ENCODE measurements at places on chromosomes 7 and 10.

GRCh38 chr7:98196706-98197605 is 14.3 kb upstream of the BHLHA15 start:
- DNase-seq: no peak

DNA sequence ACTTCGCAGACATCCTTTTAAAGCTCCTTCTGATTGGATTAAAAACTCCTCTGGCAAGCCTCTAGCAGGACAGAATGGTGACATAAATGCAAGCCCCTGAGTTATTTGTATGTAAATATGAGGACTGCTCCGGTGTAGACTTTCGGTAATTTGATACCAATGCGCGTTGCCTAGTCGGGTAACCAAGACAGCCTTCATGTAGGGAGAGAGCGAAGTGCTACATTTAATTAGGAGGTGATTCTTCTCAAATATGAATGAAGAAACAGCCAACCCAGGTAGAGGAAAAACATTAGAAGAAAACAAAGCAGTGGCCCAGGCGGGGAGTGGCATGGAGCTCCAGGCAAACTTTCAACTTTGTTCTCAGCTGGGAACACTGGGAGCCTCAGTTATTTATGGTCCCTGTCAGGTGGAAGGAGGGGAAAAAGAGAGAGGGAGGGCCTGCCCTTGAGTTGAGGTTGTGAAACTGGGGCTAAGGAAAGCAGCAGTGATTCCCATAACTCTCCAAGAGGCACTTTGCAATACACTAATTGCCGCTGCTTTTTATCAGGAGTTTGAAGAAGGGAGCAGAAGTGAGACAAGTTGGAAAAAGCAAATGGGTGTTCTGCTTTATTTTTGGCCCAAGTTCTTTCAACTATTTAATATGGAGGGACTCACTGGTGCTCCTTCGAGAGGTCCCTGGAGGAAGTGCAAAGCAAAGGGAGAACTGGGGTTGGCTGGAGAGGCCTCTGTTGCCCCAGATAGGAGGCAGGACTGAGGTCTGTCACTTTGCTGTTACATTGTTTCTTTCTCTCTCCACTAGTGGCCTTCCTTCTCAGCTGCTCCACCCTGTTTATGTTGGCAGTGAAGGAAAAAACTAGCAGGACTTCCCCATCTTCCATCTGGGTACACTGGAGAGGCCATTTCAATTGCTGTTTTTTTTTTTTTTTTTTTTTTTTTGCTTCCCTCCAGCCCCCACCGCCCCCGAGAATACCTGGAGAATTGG is 234.6 kb upstream of the CCDC6 start:
- DNase-seq: no peak

- DNase-seq: no peak
Observed at GRCh38 chr10:10782603-10783002, 235.1 kb upstream of the CELF2 start.

DNA sequence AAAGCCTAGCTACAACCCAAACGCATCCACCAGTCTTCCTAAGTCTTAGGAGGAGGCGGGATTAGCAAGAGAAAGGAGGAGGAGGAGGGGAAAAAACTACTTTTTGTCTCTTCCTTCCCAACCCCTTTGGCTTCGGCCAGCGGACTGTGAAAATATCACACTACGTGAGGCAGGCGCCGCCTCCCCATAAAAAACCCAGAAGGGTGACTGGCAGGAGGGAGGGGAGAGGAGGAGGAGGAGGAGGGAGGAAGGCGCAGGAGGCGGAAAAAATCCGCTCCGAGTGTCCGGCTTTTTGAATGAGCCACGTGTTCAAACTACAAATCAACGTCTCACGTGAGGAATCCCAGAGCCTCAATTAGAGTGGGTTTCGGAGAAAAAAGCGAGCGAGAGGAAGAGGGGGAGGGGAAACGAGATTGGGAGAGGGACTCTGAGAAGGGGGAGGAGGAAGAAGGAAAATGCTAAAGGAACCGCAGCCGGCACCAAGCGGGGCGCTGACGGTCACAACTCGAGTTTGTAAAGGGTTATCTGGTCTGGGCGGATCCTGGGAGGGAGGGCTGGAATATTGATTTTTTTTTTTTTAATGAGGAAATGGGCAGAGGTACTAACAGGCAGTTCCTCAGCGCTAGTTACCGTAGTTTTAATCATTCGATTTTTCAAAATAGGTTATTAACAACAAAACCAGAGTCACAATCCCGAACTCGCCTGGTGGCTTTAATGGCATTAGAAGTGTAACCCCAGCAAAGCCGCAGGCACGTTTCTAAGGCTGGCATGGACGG is at the start of gene IGF2BP3:
Gene IGF2BP3, minus strand, starts transcription at position 162 of the 776 bp plus-strand sequence. CDS start 381 bp downstream, outside the sequence.
- DNase-seq: no peak

DNA sequence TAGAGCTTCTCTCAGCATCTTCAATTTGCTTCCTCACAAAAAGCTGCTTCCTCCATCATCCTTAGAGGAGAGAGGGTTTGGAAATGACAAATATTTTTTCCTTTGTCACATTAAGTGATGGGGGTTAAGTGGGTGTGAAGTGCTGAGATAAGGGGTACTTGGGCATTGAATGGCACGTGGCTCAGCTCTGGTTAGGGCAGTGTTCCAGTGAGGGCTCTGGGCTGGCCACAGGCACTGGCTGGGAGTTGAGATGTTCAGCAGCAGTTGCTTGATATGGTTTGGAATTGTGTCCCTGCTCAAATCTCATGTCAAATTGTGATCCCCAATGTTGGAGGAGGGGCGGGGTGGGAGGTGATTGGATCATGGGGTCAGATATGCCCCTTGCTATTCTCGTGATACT is 33.7 kb upstream of the CHCHD3 start:
- DNase-seq: no peak

DNA sequence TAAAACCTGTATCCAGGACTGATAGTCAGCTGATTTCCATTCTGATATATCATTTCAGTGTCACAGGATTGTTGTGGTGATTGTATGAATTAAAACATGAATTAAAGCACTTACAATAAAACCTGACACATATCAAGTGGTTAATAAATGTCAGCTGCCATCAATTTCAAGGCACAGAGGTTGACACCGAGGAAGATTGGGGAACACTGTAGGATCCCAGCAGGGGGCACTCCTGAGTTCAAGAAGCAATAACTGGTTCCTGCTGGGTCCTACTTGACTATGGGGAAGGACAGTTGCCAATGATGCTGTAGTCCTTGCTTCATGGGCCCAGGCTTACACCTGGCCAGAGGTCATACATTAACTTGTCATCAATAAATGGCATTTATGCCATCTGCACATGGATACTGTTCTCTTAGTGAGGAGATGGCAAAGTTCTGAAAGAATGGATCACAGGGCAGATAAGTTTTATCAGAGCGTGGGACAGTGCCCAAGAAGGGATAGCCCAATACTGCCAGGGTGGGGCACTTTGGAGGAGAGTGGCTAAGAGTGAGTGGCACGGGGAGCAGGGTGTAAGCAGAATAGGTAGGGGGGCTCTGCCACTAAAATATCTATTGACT is 24.1 kb downstream of the FZD1 start:
- DNase-seq: no peak

DNA sequence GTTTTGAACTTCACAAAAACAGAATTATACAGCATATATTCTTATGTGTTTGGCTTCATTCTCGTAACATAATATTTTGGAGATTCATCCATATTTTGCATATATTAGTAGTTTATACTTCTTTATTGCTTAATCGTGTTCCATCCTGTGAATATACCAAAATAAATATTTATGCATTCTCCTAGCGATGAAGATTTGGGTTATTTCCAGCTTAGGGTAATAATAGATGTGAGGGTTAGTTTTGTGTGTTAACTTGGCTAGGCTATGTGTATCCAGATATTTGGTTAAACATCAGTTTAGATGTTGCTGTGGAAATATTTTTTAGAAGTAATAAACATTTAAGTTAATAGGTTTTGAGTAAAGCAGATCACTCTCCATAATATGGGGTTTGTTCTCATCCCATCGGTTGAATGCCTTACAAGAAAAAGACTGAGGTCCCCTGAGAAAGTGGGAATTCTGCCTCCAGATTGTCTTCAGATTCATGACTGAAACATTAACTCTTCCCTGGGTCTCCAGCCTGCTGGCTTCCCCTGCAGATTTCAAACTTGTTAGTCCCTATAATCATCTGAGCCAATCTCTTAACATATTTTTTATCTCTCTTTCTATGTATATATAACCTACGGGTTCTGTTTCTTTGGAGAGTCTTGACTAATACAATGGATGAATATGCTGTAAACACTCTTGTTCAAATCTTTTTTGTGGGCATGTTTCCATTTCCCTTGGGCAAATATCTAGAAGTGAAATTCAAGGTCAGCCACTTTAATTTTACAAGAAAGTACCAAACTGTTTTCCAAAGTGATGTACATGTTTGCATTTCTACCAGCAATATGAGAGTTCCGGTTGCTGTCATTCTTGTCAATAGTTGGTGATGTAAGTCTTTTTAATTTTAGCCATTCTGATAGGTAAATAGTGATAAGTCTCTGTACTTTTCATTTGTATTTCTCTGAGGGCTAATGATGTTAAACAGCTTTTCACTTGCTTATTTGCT is 48.7 kb downstream of the PDK4 start:
- DNase-seq: no peak

DNA sequence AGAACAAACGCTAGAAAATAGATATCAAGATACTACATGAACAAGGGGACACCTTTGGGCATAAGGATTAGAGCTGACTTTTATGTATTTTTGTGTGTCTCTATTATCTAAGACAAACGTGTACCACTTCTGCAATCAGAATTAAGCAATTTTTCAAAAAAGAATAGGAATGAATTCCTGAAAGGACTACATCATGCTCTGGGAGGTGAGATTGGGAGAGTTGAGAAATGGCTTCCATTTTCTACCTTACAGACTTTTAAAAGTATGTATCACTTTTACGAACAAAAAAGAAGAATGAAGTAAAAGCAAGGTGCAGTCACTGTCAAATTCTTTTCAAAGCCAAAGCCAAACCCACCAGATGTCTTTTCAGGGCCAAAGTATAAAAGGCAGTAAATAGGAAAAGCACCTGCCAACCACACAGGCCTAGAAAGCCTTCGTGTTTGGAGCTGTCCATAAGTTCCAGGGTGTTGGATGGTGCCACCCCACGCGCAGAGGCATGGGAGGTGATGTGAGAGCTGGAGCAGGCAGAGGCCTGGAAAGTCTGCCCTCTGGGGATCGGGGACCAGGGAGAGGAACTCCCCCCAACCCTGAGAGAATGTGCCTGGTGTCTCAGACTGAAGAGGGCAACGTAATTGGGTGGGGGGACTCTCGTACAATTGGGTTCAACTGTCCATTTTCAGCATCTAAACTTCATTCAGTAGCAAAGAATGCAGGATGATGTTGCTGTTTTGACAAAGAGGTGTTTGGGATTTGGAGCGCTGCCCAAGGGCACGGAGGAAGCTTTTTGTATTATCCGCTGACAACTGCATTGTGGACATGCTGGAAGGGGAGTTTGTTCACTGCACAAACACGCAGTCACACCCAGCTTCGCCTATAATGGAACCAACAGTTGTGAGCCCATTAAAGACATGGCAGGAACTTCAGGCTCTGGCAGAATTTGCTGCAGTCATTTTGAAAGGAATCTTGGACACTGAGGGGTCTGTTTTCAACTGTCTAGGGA is 17.6 kb upstream of the CTBP2 start:
- DNase-seq: no peak

- no peak for DNase-seq
Observed at GRCh38 chr7:157514306-157514705, 177.5 kb downstream of the DNAJB6 start.

DNA sequence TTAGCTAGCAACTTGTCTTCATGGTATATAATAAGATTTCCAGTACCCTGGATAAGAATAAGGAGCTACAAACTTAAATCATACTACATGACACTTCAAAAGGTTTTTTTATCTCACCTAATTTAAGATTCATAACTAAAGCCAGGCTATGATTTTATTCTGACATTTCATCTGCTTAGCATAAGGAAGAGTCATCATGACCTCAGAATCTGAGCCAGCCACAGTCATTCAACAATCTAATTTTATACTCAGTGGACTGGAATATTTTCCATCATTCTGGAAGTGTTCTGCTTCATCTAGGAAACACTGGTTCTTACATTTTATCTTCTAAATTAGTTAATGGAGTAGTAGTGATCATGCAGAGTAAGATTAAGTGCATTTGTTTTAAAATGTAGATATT is 102.1 kb upstream of the KCND2 start:
- DNase-seq: no peak

- DNase-seq: no peak
Observed at GRCh38 chr7:25720427-25720826, 431.6 kb upstream of the NFE2L3 start.
